ENCODE measurements at places on chromosomes 11 and 22.

GRCh38 chr11:5223686-5224085 lies 3.2 kb downstream of the HBB start:
- no peak for DNase-seq

GRCh38 chr11:115873813-115874212 lies 369.6 kb upstream of the CADM1 start:
- no peak for DNase-seq

- no peak for DNase-seq
These were observed 42.0 kb downstream of the FAM83F start for GRCh38 chr22:40036591-40037225.

- no peak for DNase-seq
These were observed 22.2 kb downstream of the RRAS2 start for GRCh38 chr11:14336507-14337503.

DNA sequence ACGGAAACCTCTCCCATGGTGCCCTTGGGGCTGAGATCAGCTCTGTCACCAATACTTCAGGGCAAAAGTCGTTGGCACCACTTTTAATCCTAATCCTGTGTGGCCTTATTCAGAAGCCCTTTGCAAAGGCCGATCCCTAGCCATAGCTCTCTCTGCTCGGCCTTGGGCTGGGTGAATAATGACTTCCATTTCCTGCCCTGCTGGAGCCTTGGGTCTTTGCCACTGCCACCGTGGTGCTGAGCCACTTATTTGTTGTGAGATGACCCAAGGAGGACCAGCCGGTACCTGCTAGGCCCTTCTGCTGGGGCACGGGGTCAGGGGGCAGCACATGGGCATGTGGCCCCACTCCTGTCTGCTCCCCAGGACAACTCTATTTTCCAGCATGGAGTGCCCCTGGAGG lies 188.2 kb downstream of the ST3GAL4 start:
- DNase-seq = no peak

DNA sequence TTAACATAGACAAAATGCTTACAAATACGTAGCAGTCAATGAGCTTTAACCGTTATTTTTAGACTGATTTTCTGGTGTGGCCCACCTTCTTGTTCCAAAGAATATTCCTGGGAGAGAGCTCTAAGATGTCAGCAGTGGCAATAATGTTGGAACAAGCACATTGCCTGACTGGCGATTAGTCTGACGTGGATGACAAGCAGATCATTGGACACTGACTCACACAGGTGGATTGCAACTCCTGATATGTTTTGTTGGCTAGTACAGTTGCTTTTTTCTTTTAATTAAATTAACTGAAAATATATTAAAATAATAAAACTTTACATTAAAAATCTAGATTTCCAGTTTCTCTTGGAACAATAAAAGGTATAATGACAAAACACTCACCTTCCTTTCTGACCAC lies 78.0 kb downstream of the TENM4 start:
- DNase-seq = no peak

GRCh38 chr11:44376423-44376822 lies 66.5 kb upstream of the ALX4 start:
- no peak for DNase-seq

DNA sequence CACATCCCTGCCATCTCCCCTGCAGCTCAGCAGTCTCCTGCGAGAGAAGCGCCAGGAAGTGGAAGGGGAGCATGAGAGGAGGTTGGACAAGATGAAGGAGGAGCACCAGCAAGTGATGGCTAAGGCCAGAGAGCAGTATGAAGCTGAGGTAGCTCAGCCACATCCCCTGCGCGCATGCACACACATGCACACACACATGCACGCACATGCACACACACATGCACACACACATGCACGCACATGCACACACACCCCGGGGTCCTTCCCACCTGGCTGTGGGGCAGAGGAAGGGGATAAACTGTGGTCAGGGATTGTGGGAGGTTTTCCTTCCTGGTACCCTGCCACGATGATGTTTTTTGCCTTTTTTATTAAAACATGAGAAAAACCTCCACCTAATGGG lies 65.3 kb downstream of the CEP164 start:
- DNase-seq = no peak

DNA sequence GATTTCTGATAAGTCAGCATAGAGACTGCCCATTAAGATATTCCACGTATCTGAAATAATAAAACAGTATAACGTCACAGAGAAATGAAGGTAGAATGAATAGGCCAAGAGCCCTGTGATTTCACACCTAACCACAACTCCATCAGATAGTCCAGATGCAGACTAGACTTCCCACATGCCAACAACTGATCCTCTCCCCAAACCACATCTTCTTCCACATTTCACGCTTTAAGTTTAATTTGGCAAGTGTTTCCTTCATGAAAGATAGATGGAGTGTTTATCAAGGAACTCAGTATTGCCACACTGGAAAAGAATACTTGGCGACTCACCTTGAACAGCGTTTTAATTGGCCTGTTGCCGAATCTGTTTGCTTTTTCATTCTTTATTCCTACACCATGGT lies 81.5 kb downstream of the MUC15 start:
- DNase-seq = no peak

GRCh38 chr11:118602331-118602730 lies 5.1 kb upstream of the PHLDB1 start:
- DNase-seq = no peak

DNA sequence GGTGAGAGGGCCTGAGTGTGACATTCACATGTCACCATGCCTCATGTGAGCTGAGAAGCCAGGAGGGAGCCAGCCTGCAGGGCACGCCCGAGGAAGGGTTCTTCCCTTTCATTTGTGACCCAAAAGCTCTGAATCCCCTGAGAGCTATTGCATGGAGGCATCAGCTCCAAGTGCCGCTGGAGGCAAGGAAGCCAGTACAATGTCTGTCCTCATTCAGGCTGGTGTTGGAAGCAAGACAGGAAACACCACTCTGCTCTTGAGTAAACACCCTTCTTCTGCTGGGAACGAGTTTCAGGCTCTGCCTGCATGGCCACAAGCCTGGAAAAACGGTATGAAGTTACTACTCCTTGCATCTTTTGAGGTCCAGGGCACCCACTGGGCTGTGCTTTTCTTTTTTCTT lies 83.8 kb upstream of the LARGE1 start:
- DNase-seq = no peak

GRCh38 chr22:49853981-49854831 lies 562 bp downstream of the ZBED4 start:
- DNase-seq = no peak

DNA sequence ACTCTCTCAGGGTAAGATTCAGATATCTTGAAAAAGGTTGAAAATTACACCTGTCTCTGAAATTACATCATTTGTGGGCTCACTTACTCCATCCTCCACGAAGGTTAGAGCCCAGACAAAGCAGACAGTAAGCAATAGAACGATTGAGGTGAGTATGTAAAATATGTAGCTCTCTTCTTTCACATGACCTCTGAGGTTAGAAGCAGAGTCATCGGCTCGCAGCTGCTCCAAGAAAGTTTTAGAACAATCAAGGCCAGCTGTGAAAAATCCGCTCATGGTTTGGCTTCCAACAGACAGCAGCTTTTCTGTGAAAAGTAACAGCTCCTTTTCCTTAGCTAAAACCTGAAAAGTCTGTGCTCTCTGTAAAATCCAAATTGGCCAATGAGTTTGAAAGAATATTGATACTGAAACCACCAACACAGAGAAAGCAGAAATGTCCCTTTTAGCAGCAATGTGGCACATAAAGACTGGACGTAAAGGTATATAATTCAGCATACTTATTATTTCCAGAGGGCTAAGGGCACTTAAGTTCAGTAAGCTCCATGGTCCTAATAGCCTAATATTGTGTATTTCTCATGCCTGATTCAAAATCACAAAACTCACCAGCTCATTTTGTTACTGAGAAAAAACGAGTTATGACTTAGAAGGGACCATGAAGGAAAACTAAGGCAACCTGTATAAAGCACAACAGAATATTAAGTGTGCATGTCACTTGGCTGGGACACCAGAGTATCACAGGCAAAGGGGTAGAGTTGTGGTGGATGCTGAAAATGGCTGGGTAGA lies 78.2 kb downstream of the FAM76B start:
- DNase-seq = no peak

DNA sequence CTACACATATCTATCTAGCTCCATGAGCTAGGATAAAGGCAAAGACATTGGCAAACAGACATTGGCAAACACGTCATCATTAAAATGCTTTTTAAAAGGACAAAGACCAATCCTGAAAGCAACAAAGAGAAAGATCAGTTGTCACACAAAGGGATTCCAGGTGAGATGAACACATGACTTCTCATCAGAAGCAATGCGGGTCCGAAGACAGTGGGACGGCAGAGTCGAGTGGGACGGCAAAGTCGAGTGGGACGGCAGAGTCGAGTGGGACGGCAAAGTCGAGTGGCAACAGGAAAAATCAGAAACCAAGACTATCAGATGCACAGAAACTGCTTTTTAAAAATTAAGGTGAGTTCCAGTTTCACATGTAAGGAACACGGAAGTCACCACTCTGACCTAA lies 609.5 kb downstream of the BRD1 start:
- no peak for DNase-seq

- no peak for DNase-seq
These were observed 67.2 kb upstream of the RCN1 start for GRCh38 chr11:32023370-32024305.

GRCh38 chr11:46677991-46678740 lies 22.3 kb downstream of the ARHGAP1 start:
- no peak for DNase-seq

DNA sequence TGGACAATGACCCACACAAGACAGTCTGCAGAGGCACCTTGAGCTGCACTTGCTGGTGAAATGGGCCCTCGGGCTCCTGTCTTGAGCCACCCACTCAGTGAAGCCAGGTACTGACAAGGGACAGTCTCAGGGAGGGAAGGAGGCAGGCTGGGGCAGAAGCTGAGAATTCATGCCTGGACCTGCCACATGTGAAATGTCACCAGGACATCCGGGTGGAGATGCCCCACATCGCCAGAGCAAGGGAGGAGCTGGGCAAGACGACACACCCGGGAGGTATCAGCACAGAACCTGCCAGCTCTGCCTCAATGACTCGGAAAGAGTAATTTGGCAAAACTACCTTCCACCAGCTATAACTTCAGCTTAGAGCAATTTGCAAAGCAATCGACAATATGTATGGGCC lies 23.5 kb downstream of the CPT1A start:
- no peak for DNase-seq

GRCh38 chr22:20957102-20957682 lies 9.9 kb upstream of the AIFM3 start:
- no peak for DNase-seq

GRCh38 chr22:50473855-50474671 lies 772 bp downstream of the SBF1 start:
- no peak for DNase-seq

DNA sequence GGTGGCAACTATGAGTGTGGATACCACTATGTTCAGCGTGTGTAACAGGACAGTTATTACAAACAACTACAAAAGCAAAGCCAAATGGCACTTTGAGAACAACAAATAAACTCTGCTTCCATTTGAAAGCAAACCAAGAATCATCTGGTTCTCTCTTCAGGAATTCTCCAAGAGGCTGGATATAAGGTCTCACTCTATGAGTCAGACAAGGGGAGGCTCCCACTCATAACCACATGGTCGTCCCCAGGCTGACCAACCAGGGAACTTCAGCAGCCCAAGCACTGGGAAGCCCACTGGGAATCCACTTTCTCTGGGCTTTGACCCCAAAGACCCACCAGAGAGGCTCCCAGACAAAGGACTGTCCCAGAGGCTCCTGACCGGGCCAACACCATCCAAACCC lies 35.3 kb downstream of the DGCR2 start:
- DNase-seq = no peak

DNA sequence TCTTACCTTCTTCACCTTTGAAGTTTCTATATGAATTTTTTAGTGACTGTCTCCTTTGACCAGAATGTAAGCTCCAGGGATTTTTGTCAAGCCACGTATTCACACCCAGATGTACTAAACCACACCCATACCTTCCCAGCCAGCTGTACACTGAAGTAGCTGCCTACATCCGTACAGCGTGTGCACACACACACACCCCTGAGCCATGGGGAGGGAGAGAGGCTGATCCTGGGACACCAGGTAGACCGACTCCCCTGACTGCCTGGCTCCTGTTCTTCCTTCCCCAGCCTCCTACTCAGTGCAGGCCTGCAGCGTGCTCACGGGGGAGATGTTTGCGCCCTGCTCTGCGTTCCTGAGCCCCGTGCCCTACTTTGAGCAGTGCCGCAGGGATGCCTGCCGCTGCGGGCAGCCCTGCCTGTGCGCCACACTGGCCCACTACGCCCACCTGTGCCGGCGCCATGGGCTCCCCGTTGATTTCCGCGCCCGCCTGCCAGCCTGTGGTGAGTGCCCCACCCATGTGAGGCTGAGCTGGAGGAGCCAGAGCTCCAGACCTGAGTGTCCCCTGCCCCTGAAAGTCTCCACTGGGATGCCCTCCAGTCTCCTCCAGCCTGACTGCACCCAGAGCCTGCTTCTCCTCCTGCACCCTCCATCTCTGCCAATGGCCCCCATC lies 25.9 kb downstream of the OTOG start:
- no peak for DNase-seq

GRCh38 chr11:3642071-3642951 lies 519 bp upstream of the ART5 start:
- peak; percentile 47 for DNase-seq

DNA sequence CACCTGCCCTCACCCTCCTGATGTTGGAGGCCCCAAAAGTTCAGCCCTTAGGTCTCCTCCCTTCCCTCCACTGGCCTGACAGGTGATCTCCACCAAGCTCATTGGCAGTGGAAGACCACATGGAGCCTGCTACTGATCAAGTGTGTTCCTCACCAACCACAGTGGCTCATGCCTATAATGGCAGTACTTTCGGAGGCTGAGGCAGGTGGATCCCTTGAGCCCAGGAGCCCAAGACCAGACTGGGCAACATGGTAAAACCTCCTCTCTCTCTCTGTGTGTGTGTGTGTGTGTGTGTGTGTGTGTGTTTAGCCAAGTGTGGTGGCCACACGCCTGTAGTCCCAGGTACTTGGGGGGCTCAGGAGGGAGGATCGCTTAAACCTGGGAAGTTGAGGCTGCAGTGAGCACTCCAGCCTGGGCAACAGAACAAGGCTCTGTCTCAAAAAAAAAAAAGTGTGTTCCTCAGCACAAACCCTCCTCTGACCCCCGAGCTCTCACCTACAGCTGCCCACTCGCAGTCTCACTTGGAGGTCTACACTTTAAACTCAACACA lies 4.3 kb upstream of the YPEL1 start:
- no peak for DNase-seq

GRCh38 chr11:72443016-72443415 lies 8.7 kb upstream of the CLPB start:
- DNase-seq = no peak

GRCh38 chr11:97290464-97291041 lies 900.7 kb downstream of the JRKL start:
- no peak for DNase-seq

- no peak for DNase-seq
These were observed 49.3 kb downstream of the LRFN4 start for GRCh38 chr11:66906061-66906733.

All from stimulated activated CD4-positive, alpha-beta T cell treated with anti-CD3 and anti-CD28 coated beads, Interleukin-1b, Interleukin-23, amount 100 ng/mL, for 1 hour (primary cell).